Activated CD4-positive, CD25-positive, alpha-beta regulatory T cell treated with anti-CD3 and anti-CD28 coated beads, Interleukin-2, amount 50 U/mL, for 72 hours (primary cell): ENCODE measurements at places on chromosomes 7 and 10.

DNA sequence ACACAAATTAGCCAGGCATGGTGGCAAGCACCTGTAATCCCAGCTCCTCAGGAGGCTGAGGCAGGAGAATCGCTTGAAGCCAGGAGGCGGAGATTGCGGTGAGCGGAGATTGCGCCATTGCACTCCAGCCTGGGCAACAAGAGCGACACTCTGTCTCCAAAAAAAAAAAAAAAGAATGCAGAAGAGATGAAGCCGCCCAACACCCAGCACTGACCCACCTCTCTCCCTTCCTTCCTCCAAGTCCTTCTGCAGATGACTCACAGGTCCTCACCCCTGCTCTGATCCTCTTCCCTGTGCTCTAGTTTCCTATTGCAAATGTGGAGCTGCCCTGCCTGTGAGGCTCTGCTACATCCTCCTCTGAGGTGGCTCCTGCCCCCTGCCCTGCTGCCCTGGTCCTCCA is 22.0 kb upstream of the OPALIN start:
- no peak for DNase-seq

- DNase-seq = no peak
Measured at GRCh38 chr10:73744664-73744975, 448 bp downstream of the SEC24C start.

DNA sequence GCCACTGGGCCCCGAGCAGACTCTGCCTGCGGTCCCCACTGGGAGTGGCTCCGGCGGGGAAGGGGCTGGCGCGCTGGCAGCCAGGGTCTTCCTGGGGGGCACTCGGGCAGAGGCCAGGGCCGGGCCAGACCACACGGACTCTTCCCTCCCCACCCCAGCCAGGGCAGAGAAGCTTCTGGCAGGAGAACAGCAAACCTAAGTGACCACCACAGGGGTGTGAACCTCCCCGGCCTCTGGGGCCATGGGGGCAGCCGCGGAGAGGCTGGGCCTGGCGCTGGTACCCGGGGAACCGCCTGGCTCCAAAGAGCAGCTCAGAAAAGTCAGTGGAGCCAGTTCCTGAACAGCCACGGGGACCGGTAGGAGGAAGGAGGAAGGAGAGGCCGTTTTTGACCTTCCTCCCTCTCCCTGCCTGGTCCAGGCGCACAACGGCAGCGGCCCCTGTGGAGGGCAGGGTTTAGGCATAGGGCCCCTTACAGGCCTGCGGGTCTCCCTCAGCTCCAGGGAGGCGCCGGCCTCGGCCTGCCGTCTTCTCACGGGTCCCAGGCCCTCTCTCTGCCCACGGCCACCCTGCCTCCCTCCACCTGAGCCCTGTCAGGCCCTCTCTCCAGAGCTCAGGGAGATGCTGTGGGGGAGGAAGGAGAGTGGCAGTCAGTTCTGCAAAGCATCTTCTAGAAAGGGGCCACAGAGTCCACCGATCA is 51.8 kb downstream of the TMEM209 start:
- no peak for DNase-seq

DNA sequence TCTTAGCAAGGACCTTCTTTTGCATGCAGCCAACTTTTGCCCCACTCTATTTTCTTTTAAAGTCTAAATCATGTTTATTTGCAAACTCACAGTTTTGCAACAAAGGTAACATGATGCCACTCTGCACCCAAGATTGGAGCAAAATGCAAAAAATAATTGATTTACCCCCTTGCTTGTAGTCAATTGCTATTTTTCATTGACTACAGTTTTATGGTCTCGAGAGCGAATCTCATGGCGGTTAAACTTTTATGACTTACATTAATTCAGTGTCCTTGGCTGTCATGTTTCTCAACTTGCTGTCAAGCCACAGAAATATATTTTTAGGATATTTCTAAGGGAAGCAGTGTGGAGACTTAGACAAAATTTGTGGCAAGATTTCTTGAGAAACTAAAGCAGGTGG is 110.0 kb upstream of the JCAD start:
- DNase-seq = no peak

GRCh38 chr10:129953119-129954051 is 10.7 kb downstream of the EBF3 start:
- no peak for DNase-seq

DNA sequence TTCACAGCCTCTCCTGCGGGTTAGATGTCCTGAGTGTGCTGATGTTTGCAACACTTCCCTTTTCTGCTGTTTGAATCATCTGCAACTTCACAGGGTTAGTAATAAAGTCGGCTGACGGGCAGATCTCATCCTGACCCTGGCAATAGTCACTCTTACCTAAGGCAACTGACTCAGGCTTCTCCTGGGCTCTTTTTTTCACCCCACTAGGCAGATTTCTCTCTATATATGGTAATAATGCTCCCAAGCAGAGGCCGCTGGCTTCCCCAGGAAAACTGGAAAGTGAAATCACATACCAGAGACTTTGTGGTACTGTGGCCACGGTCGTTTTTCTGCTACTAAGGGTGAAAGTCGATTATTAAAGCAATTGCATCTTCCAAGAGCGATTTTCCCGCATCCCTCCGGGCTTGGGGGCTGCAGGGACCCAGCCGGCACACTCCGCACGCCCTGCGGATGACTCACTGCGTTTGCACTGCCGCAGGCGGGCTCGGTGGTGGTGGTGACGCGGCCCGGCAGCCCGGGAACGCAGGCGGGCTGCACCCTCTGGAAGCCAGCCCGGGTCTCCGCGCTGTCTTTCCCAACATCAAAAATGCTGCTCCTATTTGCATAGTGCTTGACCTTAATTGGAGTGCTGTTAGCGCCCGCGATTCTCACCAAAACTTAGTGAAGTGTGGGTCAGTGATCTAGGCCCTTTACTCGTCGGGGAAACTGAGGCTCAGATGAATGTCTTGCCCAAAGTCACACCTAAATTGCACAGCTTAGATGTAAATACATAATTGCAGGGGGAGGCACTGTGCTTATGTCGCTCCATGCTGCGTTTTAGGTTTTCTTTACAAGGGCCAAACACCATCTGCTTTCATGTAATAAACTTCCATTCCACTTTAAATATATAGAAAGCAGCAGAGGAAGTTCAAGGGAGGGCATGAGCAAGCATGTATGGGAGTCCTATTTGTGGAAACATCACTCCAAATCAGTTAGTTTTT is 47.6 kb upstream of the ITGB1 start:
- peak; percentile 35 for DNase-seq

DNA sequence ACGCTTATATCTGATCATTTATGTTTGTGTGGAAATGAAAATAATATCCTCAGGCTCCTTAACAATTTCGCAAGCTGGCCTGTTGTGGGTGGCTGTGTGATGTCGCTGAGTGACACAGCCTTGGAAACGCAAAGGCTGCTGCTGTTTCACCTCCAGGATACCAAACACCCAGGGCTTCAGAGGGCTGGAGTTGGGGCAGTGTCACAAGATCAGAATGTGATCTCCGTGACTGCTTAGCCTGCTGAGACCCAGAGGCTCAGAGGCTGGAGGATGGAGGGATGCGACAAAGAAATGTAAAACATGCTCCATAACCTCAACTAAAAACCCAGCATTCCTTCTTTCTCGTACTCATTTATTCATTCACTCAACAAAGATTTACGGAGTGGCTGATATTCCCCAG is 37.2 kb upstream of the BMPER start:
- no peak for DNase-seq

DNA sequence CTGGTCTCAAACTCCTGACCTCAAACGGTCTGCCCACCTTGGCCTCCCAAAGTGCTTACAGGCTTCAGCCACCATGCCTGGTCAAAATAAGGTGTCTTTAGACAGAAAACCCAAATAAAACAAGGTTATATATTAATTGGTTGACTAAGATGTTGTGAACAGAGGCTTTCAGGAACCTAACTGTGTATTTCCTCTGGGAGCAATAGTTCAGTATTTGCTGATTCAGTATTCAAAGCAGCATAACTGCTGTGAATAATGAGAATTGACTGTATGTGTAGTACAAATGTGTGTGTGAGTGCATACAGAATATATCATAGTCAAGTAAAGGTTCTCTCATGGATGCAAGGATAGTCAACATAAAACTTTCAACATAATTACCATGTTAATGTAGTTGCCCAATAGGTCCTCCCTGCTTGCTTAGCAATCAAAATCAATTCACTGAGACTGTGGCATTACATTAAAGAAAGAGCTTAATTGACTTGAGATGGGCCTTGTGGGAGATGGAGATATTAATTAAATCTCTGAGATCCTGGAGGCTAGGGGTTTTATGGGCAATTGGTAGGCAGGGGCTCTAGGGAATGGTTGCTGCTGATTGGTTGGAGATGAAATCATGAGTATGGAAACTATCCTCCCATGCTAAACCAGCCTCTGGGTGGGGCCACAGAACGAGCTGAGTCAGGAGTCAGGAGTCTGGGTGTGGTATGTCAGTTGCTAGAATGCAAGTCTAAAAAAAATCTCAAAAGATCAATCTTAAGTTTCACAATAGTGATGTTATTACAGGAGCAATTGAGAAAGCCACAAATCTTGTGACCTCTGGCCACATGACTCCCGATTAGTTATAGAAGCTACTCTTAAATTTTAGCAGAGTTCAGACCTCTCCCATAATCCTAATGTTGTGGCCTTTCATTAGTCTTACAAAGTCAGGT is 162.7 kb downstream of the AKR1D1 start:
- DNase-seq = no peak

- no peak for DNase-seq
Measured at GRCh38 chr10:91941426-91941825, 17.9 kb downstream of the BTAF1 start.

DNA sequence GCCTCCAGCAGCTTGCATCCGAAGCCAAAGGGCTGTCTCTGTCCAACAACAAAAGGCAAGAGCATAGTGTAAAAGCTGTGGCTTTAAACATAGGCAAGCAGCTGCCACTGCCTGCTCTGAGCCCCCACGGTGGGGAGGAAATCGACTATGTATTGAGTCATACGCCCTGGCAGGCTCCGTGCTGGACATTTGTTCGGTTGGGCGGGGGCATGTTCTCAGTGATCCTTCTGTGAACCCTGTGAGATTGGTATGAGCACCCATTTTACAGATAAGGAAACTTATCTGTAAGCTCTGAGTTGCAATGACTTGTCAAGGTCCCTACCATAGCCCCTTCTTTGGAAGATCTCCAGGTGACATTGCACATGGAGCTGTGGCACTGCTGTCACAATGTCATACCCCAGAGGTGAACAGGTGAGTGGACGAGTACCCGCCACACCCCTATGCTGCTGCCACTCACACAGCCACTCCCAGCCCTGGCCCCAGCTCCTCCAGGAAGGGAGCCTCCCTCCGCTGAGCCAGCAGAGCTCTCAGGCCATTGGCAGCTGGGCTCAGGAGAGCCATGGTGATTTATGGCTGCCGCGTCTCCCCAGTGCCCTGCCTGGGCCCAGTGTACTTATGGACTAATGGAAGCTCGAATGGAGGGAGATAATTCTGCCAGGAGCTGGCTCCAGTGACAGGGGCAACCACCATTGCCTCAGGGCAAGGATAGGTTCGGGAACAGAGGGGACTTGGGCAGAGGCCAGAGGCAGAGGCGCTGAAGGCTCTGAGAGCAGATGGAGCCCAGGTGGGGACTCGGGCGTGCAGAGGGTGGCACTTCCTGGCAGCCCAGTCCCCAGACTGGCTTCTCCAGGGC is 43.7 kb downstream of the UNC5B start:
- no peak for DNase-seq

DNA sequence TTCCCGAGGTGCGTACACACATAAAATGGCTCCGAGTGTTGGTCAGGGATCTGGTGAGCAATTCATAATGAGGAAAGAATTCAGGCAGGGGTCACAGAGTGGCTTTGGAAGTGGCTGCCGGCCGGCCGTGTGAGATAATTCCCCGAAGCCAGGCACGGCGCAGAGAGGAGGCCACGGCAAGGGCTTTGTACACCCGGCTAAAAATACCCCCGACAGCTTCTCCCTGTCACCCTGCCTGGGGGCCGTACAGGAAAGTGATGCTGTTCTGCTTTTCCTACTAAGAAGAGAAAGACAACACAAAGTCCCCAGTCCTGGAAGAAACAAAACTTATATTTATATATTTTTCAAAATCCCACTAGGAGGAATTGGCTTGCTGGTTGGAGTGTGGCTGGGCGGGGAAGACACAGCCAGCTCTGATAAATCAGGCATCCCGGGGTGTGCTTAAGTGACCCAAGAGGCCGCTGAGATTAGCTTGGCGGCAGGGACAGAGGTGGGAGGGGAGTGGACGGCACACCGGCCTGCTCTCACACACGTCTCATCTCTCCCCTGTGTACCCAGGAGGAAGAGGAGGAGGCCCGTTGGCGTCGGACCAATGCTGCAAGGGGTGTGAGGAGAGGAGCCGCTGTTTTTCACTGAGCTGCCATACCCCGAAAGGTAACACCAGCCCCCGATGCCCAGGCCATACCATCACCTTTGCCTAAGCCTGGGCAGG is 70.5 kb downstream of the ZMIZ1 start:
- DNase-seq = no peak

- DNase-seq = no peak
Measured at GRCh38 chr7:38909870-38910269, 879 bp upstream of the VPS41 start.

DNA sequence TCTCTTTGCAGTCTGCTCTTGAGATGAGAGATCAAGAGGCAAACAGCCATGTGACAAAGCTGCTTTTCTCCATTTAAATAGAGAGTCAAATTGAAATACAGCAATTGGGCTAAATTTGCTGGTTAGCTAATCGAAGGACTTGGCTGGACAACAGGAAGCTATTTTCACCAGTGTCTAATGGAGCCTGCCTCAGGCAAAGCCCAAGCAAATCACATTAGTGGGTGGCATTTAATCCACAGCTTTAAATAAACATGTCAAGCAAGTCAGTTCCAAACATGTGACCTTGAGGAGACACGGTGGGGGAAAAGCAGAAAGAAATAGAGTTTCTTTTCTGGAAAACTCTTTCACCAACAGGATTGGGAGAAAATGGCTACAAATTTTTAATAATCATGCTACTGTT is 180.5 kb upstream of the AOAH start:
- no peak for DNase-seq

DNA sequence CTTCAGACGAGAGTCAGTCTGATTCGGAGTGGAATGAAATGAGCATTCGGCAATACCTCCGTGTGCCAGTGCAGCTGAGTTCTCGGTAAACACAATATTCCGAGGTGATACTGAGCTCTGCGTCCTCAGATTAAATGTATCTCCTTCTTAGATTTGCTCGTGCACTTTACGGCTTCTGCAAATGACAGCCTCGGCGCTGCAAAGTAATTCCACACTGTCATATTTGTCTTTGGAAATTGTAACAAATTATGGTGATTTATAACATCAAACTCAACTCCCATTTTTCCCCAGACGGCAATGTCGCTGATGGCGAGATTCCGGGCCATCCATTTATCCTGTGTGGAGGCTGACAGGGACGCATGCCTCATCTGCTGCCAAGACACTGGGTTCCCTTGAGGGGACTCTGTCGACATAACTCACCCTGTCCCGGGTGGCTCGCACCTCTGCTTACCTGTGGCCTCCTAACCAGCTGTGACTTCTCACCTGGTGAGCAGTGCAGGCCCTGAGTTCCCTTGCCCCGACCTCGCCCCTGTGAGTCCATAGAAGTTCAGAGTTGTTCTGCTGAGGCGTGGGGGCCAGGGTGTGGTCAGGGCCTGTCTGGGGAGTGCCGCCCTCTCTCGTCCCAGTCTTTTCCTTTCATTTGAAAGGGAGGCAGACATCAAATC is 201.9 kb downstream of the ADARB2 start:
- no peak for DNase-seq

- DNase-seq = no peak
Measured at GRCh38 chr7:134375206-134375605, 58.5 kb upstream of the SLC35B4 start.
